ENCODE measurements at places on chromosomes 12 and 14.

DNA sequence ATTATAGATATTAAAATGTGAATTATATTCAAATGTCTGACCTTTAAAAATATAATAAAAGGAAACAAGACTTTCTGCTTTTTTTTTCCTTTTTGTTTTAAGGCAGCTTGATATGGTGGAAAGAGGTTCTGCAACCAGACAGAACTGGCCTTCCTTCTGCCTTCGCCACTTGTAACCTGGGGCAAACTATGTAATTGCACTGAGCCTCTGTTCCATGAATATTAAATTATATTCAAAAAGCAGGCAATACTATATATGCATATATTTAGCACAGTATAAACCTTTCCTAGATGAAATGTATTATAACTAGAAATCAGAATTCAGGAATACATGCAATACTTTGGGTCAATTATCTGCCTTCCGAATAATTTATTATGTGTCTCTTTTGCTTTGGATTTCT lies 59.9 kb downstream of the ACSS3 start:
- DNase-seq = no peak

DNA sequence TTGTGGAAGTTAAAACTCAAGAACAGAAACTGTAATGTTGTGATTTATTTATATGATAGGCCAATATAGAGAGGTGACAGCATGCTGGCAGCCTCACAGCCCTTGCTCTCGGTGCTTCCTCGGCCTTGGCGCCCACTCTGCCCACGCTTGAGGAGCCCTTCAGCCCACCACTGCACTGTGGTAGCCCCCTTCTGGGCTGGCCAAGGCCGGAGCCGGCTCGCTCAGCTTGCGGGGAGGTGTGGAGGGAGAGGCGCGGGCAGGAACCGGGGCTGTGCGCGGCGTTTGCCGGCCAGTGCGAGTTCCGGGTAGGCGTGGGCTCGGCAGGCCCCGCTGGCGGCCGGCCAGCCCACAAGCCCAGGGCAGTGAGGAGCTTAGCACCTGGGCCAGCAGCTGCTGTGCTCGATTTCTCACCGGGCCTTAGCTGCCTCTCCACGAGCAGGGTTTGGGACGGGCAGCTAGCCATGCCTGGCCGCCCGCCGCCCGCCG lies 65.8 kb upstream of the SLC8A3 start:
- no peak for DNase-seq

DNA sequence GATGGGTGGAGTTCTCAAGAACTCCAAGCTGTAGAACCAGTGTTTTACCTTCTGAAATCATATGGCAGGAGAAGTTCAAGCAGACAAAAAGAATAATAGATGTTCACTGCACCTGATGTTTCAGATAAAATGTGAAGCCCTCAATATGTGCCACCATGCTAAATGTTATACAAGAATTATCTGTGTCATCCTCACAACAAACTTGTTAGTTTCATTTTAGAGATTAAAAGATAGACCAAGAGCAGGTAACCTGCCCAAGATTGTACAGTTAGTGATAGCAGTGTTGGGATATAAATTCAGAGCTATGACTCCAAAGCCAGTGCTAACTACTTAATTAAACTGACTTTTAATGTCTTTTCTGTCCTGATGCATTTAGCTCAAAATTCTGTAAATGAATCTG lies 44.7 kb downstream of the FRS2 start:
- no peak for DNase-seq

GRCh38 chr12:49706351-49707127 lies 666 bp downstream of the FMNL3 start:
- no peak for DNase-seq

DNA sequence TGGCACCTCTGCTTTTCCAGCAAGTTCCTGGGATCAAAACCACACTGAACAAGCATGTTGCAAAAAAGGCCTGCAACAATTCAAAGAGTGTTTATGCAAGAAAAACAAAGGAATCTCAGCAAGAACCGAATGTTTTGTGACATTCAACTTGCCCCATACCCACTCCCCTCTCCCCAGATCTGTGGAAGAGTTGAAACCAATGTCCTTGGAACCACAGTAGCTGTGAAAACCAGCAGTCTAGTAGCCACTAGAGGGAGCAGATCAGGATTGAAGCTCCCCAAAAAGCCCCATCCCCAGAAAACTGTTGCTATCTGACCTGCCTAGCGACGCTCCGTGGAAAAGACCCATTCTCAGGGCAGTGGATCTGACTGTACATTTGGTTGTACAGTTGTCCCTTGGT lies 27.1 kb downstream of the PRKAB1 start:
- DNase-seq = no peak

- DNase-seq = no peak
These were observed 10.9 kb downstream of the EVL start for GRCh38 chr14:100076133-100076532.

DNA sequence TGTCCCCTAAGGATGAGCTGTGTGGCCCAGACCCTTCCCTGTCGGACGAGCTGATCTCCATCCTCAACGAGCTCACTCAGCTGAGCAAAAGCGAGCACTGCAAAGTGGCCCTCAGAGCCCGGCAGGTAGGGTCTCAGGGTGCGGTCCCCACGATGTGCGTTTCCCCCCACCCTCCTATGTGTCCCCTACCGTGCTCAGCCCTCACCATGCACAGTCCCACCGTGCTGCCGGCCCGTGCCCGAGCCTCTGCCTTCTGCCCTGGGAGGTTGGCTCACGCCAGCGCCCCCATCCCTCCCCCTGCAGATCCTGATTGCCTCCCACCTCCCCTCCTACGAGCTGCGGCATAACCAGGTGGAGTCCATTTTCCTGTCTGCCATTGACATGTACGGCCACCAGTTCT lies 86.6 kb downstream of the FOXN4 start:
- no peak for DNase-seq

GRCh38 chr14:45284802-45285201 lies 31.8 kb upstream of the MIS18BP1 start:
- DNase-seq = no peak

- DNase-seq = no peak
These were observed 217.3 kb downstream of the MON2 start for GRCh38 chr12:62683776-62684569.

- DNase-seq = no peak
These were observed 238.9 kb downstream of the EMP1 start for GRCh38 chr12:13435235-13435933.

GRCh38 chr14:29558516-29558915 lies 369.1 kb downstream of the PRKD1 start:
- DNase-seq = no peak

GRCh38 chr12:67425394-67425793 lies 156.2 kb downstream of the CAND1 start:
- no peak for DNase-seq

DNA sequence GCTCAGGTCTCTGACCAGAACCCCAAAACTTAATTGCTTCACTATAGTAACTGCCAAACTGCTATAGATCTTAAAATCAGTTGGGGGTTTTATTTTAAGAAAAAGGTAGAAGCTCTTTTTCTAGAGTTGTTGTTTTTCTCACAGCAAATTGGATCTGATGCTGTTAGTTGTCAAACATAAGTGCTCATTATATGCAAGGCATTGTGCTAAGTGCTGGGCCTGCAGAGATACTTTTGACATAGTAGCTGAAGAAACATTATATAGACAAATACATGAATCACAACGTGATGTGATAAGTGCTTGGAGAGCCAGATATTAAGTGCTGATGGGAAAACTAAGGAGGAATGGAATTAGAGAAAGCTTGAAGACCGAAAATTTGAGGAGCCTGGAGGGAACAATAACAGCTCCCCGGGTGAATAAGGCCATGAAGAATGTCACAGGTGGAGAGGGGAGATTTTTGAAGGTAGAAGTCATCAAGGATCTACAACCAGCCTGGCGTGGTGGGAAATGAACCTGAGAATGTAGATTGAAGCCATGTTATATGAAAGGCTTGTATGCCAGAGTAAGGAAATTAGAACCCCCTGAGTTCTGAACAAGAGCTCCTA lies 126.5 kb downstream of the DYRK2 start:
- no peak for DNase-seq

GRCh38 chr12:116856729-116857128 lies 24.5 kb downstream of the HRK start:
- DNase-seq = no peak

- DNase-seq = no peak
These were observed 1.8 kb upstream of the GLIPR1L2 start for GRCh38 chr12:75389061-75389460.

DNA sequence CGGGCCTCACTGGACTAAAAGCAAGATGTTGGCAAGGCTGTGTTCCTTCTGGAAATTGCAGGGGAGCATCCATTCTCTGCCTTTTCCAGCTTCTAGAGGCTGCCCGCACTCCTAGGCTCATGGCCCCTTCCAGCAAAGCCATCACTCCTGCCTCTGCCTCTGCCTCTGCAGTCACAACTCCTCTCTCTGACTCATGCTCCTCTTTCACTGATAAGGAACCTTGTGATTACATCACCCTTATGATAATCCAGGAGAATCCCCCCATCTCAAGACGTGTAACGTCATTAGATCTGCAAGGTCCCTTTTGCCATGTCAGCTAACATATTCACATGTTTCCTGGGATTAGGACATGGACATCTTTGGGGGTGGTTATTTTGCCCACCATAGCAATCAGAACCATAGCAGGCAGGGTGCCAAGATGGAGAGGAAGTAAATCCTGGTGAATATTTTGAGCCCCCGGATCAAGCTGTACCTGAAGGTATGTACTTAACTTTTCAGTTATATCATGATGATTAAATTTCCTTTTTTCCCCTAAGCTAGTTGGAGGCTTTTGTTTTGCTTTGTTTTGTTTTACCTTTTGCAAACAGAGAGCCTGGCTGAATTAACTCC lies 123.6 kb downstream of the SCARB1 start:
- no peak for DNase-seq

DNA sequence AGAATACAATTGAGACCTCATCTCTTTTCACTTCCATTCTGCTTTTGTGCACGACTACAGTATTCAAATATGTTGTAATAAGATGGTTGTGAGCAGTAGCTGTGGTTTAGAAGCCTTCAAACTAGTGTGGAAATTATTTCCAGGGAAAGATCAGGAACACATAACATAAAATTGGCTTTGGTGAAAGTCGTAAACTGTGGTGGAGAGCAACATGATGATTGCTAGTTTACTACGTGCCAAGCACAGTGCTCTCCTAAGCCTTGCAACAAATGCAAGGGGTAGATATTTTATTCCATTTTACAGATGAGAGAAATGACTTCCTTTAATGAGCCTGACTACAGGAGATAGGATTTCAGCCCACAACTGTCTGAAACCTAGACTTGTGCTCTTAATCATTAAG lies 172.4 kb upstream of the LMNTD1 start:
- no peak for DNase-seq

GRCh38 chr12:13376610-13377373 lies 180.3 kb downstream of the EMP1 start:
- no peak for DNase-seq

DNA sequence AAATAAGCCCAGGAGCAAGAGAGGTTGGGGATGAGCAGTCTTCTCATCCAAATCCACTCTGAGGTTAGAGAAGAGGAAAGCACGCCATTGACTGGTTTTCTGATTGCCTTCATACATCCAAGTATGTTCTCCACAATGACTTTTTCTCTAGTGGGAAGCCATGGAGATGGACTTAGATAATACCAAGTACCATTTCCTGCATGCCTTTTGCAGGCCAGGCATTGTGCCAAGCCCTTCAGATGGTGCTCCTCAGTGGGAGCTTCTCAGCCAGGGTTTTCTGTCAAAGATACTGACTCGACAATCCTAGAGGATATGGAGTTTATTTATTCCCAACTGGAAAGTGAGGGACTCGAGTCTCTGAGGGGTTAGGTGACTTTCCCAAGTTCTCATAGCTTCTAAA lies 218.0 kb downstream of the ZFP36L1 start:
- no peak for DNase-seq

GRCh38 chr12:94689002-94689645 lies 38.8 kb upstream of the TMCC3 start:
- DNase-seq = no peak

DNA sequence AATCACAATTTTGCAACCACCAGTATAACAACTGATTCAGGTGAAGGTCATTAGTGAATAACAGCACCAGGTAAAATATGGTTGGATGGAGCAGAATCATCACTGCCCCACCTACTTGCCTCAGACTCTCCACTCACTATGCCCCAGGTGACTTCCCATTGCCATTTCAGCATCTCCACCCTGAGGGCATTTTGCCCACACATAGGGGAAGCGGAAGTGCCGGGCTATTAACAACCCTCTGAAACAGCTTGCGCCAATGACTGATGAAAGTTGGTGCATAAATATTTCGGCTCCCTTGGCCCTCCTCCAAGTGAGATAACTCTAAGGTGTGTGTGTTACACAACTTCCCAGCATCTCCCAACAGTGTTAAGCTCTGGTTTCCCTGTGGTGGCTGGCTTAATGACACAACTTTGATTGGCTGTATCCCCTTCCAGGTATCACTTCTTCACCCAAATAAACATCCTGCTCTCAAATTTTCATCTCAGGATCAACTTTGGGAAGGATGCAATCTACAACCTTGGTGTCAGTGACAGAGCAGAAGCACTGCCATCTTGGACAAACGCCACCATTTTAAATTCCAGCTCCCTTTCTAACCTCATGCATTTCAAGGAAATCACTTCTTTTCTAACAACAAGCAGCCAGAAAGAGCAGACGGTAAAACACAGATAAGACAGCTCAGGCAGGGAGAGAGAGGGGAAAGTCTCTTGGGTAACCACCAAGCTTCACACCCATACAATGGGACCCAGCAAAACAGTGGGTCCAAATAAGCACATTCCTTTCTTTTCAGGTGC lies 73.6 kb upstream of the PPP2R5C start:
- no peak for DNase-seq

- no peak for DNase-seq
These were observed 46.1 kb upstream of the PTPRO start for GRCh38 chr12:15276088-15276698.

DNA sequence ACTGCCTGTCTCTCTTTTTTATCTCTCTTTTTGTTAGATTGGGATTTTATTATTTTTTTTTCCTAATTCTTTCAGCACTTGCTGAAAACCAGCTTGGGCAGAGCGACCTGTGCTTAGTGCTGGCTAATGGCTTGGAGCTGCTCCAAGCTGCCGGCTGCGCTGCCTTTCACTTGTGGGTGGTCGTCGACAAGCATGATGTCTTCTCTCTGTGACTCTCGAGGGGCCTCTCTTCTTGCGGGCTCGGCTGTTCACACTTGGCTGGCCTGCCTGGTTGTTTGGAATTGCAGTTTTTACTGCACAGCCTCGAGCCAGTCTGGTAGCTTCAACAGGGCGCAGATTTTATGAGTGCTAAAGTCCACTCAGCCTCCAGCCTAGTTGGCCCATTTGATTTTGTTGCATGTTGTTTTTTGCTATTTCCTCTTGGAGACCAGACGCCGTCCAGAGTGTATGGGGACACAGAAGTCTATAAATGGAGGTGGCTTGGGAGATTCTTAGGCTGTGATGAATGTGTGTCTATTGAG lies 18.6 kb downstream of the TPCN1 start:
- no peak for DNase-seq

DNA sequence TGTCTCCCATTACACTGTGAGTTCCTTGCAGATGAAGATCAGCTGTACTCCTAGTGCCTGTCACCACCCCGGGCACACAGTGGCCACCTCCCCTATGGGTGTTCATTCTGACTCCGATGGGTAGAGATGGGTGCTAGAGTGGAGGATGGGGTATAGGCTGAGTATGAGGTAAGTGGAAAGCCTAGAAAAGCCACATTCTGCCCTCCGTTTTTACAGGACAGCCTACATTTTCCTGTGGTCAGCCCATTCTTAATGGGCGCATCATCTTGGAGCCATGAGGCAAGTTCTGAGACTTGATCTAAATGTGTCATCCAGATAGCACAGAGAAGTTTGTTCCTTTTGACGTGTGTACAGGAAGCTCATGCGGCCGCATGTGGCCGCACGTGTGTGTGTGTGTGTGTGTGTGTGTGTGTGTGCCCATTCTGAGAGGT lies 166.7 kb upstream of the HIF1A start:
- DNase-seq = no peak
